Stimulated activated CD8-positive, alpha-beta memory T cell treated with anti-CD3 and anti-CD28 coated beads, Interleukin-2, amount 100 ng/mL, for 48 hours (primary cell): ENCODE measurements at places on chromosomes 4 and X.

DNA sequence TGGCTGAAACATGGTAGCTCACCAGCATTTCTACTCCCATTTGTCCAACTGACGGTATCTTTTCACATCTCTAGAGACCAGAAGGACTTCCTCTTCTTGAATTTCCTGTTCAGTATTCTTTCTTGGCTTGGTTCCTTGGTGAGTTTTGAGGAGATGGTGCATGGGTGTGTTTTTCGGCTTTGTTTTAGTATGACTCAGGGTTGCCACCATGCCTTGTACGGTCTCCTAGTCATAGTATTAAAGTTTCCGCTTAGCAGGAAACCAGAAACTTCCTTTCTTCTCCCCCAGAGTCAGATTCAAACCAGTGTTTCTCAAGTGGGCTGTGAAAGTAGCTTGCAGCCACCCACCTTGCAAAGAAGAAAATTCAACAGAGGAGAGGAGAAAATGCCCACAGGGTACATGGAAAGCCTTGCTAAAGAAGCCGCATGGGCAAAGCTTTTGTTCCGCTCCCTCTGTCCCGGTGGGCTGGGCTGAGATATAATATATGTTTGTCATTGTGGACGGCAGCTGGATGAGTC lies 5.7 kb downstream of the CD99 start:
- DNase-seq = peak; percentile 38

DNA sequence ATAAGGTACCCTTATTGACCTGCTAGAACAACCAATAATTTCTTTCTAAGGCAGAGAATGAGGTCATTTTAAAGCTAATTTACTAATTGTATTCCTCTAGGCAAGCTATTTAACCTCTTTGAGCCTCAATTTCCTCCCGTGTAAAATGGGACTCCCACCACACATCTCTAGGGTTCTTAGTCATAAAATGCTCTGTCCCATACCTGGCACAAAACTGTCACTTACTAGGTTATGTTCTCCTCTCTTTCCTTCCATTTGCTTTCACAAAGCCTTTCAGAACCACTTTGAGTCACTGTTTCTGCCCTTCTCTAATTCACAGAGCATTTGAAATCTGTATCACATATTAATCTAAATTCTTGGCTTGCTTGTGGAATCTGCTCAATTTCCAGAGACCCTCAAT lies 2.4 kb upstream of the GPR82 start:
- no peak for DNase-seq

- DNase-seq = no peak
Observed at GRCh38 chr4:47203593-47203992, 172.2 kb downstream of the GABRB1 start.

DNA sequence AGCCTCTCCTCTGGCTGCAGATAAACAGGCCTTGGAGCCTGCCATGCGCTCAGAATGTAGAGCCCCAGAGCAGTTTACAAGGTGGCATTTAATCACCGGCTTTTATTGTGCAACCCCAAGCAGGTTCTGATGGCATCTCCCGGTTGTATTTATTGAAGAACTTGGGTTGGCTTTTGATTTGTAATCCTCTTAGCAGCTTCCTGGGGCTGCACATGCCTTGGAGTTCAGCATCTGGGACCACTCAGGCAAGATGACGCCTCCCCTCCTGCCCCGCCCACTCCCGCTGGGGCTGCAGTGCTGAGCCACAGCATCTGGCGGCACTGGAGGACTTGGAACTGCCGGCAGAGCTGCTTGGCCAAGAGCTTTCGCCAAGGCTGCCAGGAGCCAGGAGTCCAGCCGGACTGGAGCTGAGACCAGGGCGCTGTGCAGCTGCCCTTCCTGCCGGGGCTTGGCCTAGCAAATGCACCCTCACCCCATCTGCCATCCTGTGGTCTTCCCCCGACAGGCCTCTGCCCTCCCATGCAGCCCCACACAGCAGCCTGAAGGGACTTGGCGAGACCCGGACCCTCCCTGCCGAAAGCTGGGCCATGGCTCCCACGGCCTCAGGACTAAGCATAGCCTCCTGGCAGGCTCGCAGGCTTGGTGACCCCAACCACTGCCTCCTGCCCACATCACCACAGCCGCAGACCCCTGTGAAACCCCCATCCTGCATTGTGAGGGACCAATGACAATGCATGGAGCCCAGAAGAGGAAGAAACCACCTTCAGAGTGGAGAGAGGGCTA lies 5.4 kb downstream of the HTRA3 start:
- DNase-seq = no peak

- no peak for DNase-seq
Observed at GRCh38 chr4:139774759-139775487, 109.3 kb downstream of the MGST2 start.

DNA sequence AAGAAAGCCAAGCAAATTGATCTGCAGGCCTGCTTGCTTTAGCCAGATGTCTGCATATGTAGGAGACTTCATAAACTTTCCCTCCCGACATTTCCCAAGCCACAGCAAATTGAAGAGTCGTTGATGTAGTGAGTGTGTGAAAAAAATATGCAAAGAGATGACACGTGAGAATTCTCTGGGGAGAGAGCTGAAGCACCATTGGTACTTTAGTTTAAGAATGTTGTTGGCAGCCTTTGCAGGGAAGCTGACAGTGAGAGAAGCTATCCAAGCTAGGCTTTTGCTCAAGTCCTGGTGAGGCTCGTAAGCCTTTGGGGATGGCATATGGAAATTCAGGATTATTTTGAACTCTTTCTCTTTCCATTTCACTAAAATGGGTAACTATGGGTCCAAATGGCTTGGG lies 87.5 kb downstream of the GLRA2 start:
- DNase-seq = no peak

DNA sequence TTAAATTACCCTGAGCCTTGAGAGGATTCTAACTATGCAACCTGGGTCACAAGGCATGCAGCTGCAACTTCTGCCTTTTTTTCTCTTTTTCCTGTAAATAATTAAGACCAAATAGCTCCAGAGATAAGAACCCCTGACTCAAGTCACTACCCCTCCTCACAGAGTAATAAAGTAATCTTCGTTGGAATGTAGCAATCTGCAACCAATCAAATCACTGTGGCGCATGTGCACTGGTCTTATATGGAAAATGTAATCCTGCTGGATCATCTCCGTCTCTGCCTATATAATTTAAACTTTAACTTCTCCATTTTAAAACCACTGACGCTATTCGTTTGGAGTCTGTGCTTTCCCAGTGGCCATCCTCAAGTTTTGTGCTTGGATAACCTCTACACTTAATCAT lies 6.1 kb upstream of the EFHC2 start:
- DNase-seq = no peak

DNA sequence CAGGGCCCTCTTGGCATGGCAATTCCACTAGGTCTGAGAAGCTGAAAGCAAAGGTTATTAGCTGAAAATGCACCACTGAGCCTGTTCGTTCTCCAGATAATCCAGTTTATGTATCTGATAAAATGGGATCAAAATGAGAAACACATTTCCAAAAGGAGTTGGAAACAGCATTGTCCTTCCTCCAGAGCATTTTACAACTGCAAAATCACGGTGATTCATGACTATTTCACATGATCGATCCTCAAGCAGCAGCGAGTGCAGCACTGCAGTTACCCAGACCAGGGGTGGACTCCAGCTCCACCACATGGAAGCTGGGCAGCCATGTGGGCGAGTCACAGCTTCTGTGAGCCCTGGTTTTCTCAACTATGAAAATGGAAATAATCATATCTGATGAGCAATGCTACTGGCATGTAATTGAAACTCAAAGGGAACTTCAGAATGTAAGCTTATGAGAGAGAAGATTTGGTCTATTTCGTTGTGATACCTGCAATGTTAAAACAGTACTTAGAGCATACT lies 78.7 kb upstream of the MSX1 start:
- no peak for DNase-seq

DNA sequence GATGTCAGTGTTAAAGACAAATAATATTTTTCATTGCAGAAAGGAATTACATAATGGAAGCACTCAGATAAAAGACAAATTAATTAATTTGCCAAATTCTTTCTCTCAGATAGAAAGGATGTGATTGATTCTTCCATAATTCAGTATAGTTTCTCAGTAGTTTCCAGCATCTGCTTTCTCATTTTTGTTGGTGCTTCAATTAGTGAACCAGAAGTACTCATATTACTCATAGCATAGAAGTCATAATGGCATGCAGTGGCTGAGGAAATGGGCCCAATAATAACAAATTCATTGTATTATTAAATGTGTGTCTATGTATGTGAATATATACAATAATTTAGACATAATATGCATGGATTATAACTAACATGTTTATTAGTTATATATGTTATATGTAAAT lies 393.3 kb upstream of the TRAM1L1 start:
- no peak for DNase-seq

- no peak for DNase-seq
Observed at GRCh38 chrX:100319716-100320115, 90.4 kb downstream of the PCDH19 start.
